ENCODE measurements at places on chromosomes 7 and 10.

- no peak for DNase-seq
Observed at GRCh38 chr10:70827086-70827757, 11.5 kb downstream of the SGPL1 start.

DNA sequence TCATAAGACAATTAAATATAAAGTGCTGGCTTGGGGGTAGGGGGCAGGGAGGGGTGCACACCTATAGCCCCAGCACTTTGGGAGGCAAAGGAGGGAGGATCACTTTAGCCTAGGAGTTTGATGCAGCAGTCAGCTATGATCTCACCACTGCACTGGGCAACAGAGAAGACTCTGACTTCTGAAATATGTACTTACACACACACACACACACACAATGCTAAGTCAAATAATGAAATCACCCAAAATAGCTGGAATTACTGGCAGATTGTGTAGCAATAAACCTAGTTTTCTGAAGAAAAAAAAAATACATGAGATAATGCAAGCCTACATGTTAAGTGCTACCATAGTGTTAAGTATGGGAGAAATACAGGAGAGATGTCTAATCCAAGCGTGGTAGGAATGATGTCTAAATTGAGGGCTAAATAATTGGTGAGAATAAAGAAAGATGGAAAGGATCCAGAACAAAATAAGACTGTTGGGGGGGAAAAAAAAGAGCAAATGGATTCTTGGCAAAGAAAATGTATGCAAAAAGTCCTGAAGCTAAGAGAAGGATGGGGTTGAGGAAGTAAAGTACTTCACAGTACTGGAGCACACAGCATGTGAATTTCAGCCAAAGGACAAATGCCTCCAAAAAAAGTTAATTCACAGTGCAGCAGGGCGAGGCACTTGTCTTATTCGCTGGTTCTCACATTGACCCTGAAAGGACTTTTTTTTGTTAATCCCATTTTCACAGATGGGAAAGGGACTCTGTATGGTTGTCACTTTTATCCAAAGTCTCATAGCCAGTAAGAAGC lies 73.9 kb downstream of the IGF2BP3 start:
- no peak for DNase-seq

- no peak for DNase-seq
Observed at GRCh38 chr10:6052247-6053221, 9.6 kb downstream of the IL2RA start.

DNA sequence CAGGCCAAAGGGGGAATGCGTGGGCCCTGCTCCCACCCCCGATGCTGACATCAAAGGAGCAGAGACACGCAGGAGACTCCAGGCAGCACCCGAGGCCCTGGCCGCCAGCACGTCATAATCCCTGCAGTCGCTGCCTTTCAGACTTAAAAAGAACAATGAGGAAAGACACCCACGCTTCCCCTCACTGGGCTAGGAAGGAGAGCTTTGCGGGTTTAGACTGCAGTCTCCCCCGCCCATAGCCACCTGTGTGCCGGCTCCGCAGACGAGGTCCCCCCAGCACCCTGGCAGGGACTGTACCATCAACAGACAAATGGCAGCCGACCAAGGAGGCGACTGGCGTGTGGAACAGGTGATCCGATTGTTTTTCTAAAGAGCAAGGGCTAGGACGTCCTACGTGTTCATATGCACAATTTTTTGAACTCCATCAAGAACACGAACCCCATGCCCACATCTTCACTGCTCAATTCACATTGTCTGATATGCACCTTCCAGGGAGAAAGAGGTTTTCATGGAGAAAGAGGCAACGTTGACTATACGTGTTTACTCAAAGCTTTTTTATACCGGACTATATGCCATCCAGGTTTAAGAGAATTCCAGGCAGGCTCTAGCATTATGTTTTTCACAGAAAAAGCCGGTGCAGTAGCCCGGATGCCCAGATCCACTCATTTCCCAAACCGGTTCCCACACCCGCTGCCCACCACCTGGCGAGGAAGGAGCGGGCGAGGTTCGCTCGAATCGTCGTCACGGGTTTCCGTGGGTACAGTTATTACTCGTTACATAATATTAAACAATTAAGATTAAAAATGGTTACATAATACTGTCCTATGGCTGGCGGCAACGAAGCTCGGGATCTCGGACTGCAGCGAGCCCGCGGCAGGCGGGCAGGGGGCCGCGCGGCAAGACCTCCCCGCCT lies 1.1 kb downstream of the GRB10 start:
- no peak for DNase-seq

GRCh38 chr7:83777406-83778072 lies 128.6 kb upstream of the SEMA3E start:
- no peak for DNase-seq

- peak; percentile 76 for DNase-seq
Observed at GRCh38 chr10:58435297-58435985, 50.2 kb downstream of the TFAM start.

- DNase-seq, result no peak
Observed at GRCh38 chr7:24917510-24918239, 62.3 kb downstream of the OSBPL3 start.

- DNase-seq, result no peak
Observed at GRCh38 chr10:111543854-111544253, 467.0 kb downstream of the ADRA2A start.

DNA sequence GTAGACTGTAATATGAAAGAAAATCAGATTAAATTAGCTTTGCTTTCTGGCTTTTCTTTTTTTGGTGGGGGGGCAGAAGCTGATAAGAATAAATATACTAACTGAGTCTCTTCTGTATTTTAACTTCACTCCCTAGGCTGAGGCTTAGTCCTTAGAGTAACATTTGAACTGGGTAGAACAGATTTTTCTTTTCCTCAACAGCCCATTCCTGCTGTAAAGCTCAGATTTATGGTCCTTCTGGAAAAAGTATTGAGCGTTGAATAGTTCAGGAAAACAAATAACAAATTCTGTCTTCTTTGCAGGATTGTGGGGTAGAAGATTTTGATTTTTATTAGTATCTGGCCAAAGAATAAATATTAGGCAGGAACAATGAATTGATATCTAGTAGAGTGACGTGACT lies 17.9 kb downstream of the SGPL1 start:
- no peak for DNase-seq

DNA sequence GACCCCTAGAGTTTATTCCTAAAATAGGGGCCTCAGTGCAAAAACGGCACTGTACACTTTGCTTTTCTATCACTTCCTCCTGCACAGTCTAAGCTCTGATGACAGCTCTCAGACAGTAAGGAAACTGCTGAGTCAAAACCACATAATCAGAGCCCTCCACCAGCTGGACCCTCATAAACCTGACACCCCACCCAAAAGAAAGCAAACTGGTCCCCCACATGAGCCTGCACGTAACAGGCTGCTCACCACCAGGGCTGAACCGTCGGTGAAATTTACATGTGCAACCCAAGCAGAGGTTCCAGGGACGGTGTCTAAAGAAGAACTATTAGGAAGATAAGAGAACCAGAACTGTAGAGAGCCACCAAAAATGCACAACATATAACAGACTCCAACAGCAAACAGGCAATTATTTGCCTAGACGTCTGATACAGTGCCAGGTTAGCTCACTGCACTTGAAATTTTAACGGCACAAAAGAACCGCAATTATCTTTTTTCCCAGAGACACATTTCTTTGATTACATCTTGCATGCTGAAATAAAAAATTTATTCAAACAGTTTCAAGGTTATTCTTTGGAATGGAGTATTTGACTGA lies 19.6 kb downstream of the SGMS1 start:
- DNase-seq, result no peak

- DNase-seq, result peak; percentile 80
Observed at GRCh38 chr7:6160191-6160623, 112.2 kb downstream of the CYTH3 start.

DNA sequence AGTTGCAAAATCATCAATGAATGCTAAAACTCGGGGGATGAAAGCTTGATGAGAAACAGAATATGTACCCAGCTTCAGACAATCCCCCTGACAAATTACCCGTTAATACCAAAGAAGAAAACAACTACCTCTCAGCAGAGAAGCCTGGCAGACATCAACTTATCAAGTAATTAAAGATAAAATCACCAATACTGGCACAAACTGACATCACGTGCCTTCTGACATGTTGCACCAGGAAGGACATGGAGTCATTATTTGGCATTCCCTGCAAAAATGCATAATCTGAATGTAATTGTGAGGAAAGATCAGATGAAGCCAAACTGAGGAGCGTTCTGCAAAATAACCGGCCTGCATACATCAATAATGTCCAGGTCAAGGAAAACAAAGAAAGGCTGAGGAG lies 7.7 kb downstream of the SLIT1 start:
- DNase-seq, result no peak

DNA sequence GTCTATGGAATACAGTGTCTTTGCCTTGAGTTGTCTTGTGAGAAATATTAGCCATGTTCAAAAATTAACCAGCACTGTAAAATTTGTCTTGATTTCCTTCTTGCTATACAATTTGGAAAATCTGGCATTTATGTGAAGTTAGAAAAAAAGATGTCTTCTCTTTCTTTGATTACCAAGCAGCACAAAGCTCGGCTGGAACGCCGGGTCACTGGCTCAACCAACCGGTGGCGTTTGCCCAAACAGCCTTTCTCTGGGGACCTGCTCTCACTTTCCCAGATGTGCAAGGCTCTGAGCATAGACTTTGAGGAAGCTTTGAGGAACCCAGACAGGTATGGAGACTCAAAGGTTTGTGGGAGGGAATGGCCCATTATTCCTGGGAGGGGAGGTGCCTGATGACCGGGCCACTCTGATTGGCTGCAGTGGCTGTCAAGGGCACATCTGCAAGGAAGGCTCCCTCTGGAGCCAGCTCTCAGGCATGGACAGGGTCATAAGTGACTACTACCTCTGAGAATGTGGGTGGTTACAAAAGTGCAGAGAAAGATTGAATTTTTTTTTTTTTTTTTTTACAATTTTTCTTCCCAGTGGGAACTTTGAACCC lies 5.6 kb downstream of the BTBD16 start:
- DNase-seq, result no peak

DNA sequence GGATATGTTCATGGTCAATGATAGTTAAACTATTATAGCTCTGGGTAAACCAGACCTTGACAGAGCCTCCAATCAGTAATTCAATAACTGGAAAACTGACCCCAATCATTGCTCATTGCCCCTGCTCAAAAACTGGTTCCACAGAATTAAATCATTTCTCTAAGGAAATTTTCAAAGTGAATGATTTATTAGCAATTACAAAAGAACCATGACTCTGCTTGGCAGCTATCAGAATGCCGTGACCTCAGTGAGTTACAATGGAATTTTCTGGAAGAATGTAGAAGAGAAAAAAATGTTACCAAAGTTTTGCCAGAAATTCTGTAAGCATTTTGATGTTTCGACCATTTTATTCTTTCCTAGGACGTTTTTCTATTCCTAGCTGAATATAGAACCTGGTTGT lies 106.8 kb upstream of the APBB1IP start:
- DNase-seq, result no peak

DNA sequence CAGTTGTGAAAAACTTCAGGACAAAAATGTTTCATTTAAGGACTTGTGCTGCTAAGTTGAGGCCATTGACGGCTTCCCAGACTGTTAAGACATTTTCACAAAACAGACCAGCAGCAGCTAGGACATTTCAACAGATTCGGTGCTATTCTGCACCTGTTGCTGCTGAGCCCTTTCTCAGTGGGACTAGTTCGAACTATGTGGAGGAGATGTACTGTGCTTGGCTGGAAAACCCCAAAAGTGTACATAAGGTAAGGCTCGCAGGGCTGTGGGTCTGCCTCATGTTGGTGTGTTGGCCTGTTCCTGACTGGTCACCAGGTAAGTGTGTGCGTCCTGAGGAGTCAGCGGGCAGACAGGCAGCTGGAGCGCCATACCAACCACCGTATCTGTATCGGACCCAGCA lies 17.9 kb downstream of the OGDH start:
- no peak for DNase-seq

GRCh38 chr7:53485354-53485753 lies 449.9 kb downstream of the POM121L12 start:
- DNase-seq, result no peak

DNA sequence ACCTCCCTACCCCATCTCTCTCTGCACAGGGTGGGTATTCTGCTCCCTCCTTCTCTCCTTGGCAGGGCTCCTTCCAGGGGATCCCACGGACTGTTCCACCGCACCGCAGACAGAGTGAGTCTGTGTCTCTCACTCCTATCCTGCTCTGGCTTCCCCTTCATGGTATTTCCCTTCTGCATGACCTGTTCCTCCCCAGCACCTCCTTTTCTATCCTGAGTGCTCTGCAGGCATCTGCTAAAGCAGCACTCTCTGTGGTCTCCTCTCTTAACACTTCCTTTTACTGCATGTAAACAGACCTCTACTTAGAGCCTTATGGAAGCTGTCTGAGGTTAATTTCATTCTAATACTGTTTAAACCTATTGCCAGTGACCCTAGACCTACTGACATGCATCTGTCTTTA lies 171.5 kb downstream of the CCSER2 start:
- DNase-seq, result no peak

DNA sequence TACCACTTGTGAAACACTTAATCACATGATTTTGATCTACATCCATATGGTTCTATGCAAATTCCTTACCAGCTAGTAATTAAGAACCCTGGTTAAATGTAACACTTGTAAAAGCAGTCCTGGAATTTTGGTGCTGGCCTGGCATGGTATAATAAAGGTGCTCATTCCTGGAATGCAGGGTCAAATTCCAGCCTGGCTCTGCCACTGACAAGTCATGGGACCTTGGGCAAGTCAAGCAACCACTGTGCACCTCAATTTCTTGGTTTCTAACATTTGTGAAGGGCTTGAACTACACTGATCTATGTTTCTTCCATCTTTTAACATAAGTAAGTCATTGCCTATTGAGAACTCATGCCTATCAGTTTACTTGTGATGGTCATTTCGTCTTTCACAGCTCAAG lies 91.9 kb upstream of the PIK3CG start:
- no peak for DNase-seq

- DNase-seq, result no peak
Observed at GRCh38 chr10:46040004-46040403, 6.1 kb downstream of the MSMB start.

DNA sequence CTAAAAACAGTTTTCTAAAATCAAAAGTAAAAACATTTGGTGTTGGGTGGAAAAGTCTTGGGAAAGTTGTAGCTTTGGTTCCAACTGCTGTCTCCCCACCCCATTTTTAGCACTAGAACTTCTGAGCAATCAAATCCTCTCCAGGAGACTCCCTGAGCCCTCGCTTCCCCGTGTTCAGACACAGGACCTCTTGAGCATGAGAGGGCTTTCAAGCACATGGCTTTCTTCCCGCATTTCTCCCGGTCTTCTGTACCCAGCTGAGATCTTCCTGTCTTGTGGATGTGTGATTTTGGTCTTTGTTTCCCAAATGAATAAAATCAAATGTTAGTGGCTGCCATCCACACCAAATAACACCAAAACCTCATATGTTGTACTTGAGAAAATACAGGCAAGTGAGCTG lies 5.0 kb downstream of the CXCL12 start:
- no peak for DNase-seq

- no peak for DNase-seq
Observed at GRCh38 chr7:112372101-112372500, 78.2 kb upstream of the IFRD1 start.
